ENCODE measurements at places on chromosomes 11 and 22. TPM values are rescaled to one million over a fixed set of nuclear protein-coding genes. Genes with fewer than 3 reads are reported as not detected.

RFPL1 gene
- not detected for total RNA-seq

SCN2B gene
- 1.6 TPM for total RNA-seq

ABCG4 gene
- total RNA-seq = not detected

FGF4 gene
- not detected for total RNA-seq

IL18 gene
- 23.7 TPM for total RNA-seq

TIGD3 gene
- not detected for total RNA-seq

SLC37A2 gene
- 13.2 TPM for total RNA-seq

CBLIF gene
- not detected for total RNA-seq

ADAMTS15 gene
- total RNA-seq = 17.6 TPM

MIOX gene
- not detected for total RNA-seq

XKR3 gene
- total RNA-seq = not detected

GRCh38 chr22:28142361-28142961 lies 223.4 kb upstream of the PITPNB start:
- peak; percentile 28 for DNase-seq

GRCh38 chr22:37483050-37483449 lies 3.1 kb downstream of the MFNG start:
- no peak for DNase-seq

GRCh38 chr11:18193010-18193409 lies 20.4 kb downstream of the MRGPRX4 start:
- DNase-seq = no peak

DNA sequence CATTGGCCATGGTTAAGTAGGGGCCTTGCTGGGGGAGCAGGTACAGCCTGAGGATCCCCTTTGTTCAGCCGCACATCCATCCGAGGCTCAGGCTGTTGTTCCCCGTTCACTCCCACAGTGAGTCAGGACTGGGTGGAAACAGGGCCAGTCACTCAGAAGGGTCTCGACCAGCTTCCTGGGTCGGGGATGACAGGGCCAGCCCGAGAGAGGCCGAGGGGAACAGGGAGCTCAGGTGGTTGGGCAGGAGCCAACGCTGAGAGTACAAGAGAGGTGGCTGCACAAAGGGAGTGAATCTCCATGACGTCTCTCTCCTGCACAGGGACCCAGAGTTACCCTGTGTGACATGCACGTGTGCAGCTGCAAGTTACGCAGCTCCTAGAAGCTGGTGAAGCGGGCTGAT lies 97.2 kb upstream of the SHANK2 start:
- DNase-seq = no peak

DNA sequence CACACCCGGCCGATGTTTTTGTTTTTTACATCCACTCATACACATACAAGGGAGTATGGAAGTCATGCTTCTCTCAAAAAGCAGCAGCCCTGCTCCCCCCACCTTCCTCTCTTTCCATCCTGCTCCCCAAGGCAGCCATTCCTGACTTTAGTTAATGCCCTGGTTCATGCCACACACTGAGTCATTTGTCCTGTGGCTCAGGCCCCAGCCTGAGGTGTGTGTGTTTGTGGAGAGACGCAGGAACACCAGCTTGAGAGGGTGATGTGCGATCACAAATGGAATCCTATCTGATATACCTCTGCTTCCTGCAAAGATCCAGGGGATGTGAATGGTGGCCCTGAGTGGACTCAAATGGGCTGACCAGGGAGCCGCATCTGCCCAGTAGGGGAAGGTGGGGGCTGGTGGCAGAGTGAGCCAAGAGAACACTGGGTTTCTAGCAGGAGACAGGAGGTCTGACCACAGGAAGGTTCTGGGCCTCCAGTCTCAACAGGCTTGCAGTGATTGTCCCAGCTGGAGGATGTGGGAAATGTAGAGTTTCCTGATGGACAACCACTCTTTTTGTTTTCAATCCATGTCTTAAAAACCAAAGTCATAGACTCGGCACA lies 86.7 kb downstream of the OSBP2 start:
- DNase-seq = no peak

DNA sequence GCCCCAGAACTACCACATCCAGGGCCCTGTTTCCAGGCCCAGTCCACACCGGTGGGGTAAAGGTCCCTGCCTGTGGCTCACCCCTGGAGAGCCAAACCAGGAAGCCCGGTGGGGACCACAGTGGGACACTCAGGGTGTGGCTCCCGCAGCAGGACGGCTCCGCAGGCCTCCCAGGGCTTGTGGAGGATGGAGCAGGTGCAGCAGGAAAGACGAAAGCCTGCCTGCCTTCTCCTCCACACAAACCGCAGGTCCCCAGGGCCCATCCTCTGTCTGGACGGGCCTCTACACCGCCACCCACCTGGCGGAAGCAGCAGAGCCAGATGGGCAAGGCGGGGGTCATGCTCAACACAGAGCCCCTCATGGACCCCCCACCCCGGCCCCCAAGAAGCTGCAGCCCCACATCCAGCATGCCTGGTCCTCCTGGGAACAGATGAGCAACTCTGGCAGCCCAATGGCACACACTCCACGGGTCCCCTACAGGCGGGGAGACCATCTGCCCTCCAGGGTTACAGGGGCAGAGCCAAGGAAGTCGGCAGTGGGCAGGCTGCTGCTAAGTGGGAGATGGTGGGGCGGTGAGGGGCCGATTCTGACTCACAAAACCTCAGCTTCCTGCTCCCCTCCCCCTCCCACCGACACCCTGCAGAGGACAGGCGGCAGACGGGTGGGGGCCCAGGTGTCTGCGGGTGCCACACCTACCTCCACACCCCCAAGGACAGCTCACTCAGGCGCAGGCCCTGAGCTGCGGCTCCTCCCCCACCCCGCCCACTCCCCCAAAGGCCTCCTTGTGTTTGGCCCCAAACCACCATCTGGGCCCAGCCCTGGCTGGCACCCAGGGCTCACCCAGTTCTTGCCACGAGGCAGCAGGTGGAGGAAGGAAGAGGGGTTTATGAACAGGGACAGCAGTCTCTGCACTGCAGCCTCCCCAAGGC lies 5.2 kb downstream of the SBF1 start:
- DNase-seq = no peak

DNA sequence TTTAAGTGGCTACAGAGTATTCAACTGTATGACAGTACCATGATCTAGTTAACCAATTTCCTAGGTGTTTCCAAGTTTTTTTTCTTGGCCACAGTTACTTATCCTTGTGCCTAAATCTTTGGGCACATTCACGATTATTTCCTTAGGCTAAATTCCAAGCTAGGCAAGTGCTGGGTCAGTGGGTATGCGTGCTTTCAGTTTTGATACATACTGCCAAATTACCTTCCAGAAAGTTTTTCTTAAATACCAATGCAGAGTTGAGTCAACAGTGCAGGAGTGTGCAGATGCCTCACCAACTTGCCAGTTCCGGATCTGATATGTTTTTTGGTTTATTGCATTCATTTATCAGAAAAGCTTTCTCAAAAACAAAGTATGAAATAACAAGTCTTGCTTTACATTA lies 67.9 kb upstream of the OR4B1 start:
- no peak for DNase-seq

DNA sequence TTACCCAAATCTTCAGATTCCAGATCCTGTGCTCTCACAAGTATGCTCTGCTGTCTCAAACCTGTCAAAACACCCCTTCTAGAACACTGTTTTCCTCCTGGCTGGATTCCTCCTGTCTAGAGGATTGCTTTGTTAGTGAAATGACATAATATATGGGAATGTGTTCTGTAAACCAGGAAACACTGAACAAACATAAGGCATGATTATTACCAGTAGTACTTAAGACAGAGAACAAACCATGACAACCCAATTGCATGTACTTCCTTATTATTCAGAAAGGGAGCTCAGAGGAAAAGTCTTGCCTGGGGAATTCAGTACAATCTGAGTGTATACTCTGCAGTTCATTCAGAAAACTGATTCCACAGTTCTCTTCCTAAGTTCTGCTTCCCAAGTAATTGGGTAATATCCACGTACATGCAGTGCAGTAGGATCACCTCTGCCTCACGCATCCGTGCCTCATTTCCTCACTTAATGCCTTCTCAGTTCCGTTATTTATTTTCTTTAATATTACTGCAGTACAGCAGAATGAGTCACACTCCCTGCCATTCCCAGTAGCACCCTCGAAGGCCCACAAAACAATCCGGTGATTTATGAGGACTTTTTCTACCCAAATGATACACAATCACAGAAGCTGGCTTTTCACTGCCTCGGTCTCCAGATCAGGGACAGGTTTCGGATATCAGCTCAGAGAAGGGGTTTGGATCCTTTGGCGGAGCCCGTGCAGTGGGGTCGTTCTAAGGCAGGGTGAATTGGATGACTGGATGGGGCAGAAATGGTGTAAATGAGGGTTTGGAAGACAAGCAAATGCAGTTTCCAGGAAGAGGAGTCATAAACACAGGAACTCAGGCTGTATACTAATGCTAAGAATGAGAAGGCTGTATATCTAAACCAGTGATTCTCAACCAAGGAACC lies 896.9 kb downstream of the KCNA4 start:
- DNase-seq = peak; percentile 4

DNA sequence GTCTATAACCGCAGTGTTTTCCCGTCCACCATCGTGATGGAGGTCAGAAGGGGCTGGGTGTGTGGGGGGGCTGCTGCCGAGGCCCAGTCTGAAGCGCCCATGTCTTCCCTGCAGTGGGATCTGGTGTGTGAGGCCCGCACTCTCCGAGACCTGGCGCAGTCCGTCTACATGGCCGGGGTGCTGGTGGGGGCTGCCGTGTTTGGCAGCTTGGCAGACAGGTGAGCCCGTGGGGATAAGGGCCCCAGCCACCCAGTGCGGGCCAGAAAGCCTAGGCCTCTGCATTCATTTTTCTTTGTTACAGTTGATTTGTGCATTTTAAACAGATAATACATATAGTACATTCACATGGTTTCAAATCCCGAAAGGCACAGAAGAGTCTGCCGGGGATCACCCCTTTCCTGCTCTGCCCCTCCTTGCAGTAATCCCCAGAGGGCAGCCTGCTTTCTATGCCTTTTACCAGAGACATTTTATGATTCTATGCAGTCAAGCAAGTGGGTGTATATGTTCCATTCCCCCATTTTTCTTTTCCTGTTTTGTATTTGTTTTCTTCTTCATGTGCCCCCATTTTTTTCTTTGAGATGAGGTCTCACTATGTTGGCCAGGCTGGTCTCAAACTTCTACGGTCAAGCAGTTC lies 32.6 kb downstream of the CAPN1 start:
- DNase-seq = no peak

DNA sequence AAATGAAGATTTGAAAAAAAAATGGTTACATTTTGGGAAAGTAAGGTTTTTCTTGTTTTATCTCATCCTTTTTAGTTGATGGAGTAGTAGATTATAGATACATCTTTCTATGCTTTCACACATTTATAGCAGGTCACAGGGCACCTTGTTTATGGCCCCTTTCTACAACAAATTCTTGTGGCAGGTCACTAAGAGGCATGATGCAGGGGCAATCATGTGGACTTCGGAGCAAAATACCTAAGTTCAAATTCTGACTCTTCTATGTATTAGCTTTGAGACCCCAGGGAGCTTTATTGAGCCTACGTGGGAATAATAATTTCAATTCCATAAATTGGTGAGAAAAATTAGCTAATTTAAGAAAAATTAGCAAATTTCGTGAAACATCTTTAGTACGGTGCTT lies 177.4 kb downstream of the DSCAML1 start:
- no peak for DNase-seq

- no peak for DNase-seq
Measured at GRCh38 chr22:40270748-40271373, 75.4 kb upstream of the ADSL start.

GRCh38 chr11:103368145-103368544 lies 258.9 kb downstream of the DYNC2H1 start:
- no peak for DNase-seq

DNA sequence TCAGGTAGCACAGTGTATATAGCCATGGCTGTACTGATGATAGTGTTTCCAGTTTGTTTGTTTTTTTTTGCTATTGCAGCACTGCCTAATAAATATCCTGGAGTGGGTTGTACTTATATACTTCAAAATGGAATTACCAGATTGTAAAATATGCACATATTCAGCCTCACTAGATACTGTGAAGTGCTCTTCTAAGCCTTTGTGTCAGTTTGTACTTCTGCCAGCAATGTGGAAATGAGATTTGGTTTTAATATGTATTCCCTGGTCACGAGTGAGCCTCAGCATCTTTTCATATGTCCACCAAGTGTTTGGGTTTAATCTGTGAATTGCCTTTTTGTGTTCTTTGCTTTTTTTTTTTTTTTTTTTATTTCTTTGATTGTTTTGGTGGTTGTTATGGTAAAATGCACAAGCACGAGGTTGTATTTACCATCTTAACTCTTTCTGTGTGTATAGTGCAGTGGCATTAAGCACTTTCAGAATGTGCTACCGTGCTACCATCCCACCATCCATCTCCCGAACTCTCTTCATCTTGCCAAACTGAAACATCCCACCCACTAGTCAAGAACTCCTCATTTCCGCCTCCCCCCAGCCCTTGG lies 34.9 kb downstream of the ST3GAL4 start:
- DNase-seq = peak; percentile 52

DNA sequence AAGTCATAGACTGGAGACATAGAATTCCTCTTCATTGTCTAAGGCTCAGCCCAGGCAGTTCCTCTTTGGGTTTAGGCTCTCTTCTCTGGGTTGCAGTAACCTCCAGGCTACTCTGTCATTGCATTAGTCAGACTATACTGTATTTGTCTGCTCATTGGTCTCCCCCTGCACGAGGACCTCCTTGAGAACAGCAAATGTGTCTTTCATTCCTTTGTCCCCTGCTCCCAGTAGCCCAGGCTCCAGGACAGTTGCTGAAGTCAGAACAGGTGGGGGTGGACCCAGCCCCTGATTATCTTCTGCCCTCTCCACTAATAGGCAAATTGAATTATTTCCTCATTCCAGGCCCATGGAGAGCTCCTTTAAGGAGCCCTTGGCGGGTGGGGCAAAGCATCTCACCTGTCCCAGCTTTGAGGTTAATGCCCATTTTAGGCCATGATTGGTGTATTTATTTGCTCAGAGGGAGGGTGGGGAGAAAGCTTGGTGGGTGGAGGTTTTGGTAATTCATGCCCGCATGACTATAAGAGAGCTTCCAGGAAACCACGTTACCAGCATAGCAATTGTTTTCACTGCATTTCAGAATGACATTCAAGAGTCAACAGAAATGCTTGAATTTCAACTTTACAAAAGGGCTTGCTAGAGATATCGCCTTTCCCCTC lies 40.9 kb downstream of the NAV2 start:
- no peak for DNase-seq

DNA sequence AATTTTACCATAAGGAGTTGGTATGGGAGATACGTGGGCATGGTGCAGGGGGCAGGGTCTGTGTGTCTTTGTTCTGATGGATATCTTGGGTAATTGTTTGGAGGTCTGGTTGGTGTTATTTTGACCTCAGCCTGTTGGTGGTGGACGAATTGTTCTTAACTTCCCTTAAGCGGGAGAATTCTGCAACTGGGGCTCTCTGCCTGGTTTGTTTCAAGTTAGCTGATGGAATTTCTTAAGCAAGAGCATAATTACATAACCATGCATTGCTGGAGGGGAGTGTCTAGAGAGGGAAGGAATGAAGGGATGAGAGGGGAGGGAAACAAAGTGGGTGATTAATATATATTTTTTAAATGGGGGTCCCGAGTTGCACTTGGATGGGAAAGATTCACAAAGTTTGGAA lies 908.5 kb upstream of the RAG2 start:
- no peak for DNase-seq

GRCh38 chr11:3825473-3826154 lies 15.1 kb downstream of the RHOG start:
- DNase-seq = no peak

GRCh38 chr22:46750530-46750800 lies 12.0 kb upstream of the TBC1D22A start:
- no peak for DNase-seq

GRCh38 chr11:24199461-24199860 lies 297.4 kb upstream of the LUZP2 start:
- no peak for DNase-seq

Data from lung (tissue), 17 donors.